ENCODE measurements at places on chromosomes 7 and 10. TPM values are rescaled to one million over a fixed set of nuclear protein-coding genes. Genes with fewer than 3 reads are reported as not detected.

DNA sequence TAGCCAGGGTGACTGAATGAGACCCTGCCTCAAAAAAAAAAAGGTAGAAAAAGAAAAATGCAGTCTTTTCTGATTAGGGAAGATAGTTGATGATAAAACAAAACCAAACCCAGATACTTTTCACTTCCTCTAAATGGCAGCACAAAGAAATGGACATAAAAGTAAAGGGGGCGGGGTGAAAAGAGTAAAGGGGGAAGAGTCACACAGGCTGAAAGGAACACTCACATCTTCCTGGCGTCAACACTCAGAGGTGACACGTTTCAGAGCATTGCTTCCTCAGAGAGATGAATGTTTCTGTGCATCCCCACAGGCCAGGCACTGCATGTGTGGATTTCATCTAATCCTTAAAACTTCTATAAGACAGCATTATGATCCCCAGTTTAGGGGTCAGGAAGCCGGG is 81.2 kb downstream of the HIPK2 start:
- H3K27me3 ChIP-seq, result no peaks in the 10 kb centered on the region
- peaks cover 29% of the 10 kb centered on the region for H3K4me1 ChIP-seq
- no peak overlapping the region for H3K27ac ChIP-seq
- H3K36me3 ChIP-seq, result no peaks in the 10 kb centered on the region

DNA sequence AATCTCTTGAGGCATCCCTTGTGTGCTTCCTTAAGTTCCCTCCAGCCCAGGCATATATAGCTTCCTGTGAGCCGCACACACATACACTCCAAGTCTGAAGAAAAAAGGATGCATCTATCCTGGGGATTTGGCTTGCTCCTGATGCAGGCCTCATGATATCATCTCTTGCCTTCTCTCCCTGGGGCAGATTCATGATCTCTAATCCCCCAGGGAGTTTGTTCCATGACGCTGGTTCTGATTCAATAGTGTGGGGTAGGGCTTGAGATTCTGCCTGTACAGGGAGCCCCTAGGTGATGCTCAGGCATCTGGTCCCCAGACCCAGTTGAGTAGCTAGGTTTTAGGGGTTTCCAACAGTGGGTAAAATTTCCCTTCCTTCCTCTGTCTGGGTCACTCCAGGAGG is 1.5 kb downstream of the PON1 start:
- no peak overlapping the region for H3K4me3 ChIP-seq
- no peaks in the 10 kb centered on the region for H3K4me1 ChIP-seq
- H3K27ac ChIP-seq, result no peak overlapping the region
- no peak for DNase-seq
- no peaks in the 10 kb centered on the region for H3K36me3 ChIP-seq

GRCh38 chr10:1347962-1348772 is 292.0 kb downstream of the WDR37 start:
- no peaks in the 10 kb centered on the region for H3K36me3 ChIP-seq
- no peak for DNase-seq
- H3K4me3 ChIP-seq, result no peak overlapping the region
- H3K27ac ChIP-seq, result no peak overlapping the region

Gene LGI1
- not detected for total RNA-seq

Gene PTN
- total RNA-seq, result 183 TPM

Gene MNX1
- total RNA-seq, result 0.77 TPM

Gene SP8
- 0.74 TPM for total RNA-seq

Gene CPVL
- 49.5 TPM for total RNA-seq

Gene CRPPA
- 4.6 TPM for total RNA-seq

Data from cardiac muscle cell (in vitro differentiated cells and primary cell).